ENCODE measurements at places on chromosomes 6 and 20.

DNA sequence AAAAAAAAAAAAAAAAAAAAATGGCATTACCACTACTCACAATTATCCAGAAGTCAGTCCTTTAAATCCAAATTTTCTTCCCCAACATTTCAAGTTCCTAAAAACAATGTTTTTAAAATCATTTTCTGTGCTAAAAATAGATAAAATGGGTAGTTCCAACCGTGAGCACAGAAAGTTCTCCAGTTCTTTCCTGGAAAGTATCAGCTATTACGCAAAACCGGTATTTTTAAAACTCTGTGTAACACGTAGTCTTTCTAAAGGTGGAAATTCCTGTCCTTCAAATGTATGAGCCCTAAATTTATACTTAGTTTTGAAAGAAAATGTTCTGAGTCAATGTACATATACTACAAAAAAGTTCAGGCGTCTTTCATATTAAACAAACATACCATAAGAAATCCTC is 83.5 kb upstream of the SCAF8 start:
- H3K27ac ChIP-seq = no peak overlapping the region
- no peak for DNase-seq
- no peaks in the 10 kb centered on the region for H3K4me1 ChIP-seq
- no peak overlapping the region for H3K4me3 ChIP-seq

- peak overlapping the region; percentile 55 for H3K4me3 ChIP-seq
- H3K36me3 ChIP-seq = no peaks in the 10 kb centered on the region
- H3K27me3 ChIP-seq = peaks cover 24% of the 10 kb centered on the region
- H3K4me1 ChIP-seq = no peaks in the 10 kb centered on the region
- peak; percentile 61 for DNase-seq
These were observed 3.8 kb downstream of the MTCL3 start for GRCh38 chr6:127515234-127515793.

DNA sequence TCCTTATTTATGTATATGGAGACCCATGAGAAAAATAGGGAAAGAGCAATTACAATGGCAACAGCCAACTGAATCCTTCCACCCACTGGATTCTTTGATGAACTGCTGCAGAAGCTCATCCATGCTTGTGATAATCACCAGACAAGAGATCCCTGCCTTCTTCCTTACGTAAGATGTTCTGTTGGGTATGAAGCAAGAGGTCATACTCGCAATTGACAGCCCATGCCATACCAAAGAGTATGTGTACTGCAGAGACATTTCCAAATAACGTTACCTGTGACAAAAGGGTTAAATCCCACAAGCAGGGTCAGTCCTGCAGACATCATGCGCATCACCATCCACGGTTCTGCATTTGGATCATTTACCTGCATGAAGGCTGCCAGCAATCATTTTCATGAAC is 27.8 kb downstream of the ELOVL5 start:
- H3K27ac ChIP-seq = no peak overlapping the region
- no peaks in the 10 kb centered on the region for H3K36me3 ChIP-seq
- H3K4me1 ChIP-seq = peaks cover 3% of the 10 kb centered on the region
- H3K4me3 ChIP-seq = no peak overlapping the region
- no peaks in the 10 kb centered on the region for H3K27me3 ChIP-seq
- no peak for DNase-seq

- no peaks in the 10 kb centered on the region for H3K4me1 ChIP-seq
- DNase-seq = no peak
- H3K4me3 ChIP-seq = no peak overlapping the region
These were observed 67.2 kb downstream of the DTNBP1 start for GRCh38 chr6:15595461-15596173.

DNA sequence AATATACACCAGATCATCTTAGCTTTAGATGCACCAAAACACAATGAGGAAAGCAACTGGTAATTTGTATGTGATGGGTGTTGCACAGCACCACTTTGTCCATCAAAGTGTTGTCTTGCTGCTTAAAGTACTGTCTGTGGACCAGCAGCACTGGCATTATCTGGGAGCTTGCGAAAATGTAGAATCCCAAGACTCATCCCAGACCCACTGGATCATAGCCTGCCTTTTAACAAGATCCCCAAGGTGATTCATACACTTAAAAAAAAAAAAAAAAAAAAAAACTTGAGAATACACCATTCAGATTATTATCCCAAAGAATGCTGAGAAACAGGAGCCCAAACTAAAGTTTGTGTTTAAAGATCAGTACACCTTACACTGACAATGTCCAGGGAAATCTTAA is 123.4 kb downstream of the TASP1 start:
- H3K27me3 ChIP-seq = no peaks in the 10 kb centered on the region
- DNase-seq = no peak
- H3K27ac ChIP-seq = no peak overlapping the region

DNA sequence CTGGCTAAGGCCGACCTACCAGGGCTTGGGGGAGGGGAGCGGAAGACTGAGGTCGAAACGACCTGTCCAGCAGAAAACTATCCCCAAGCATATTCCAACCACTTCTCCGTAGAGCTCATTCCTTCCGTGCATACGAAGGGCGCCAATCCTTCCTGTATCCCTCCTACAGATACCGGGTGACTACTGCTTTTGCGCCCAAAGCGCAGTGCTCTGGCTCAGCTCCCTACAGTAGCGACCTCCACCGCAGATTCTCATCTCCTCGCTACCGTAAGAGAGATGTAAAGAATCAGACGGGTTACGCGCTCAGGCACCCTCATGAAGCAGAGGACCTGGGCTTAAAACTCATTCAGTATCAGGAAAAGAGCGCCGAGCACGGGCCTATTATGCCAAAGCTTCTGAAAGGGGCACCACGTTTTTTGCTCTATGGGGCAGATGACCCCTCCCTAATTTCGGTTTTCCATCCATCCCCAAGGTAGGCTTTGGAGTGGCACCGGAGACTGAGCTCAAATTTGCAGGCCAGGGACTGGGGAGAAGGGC is 563 bp upstream of the NNAT start:
- no peaks in the 10 kb centered on the region for H3K27me3 ChIP-seq
- no peak overlapping the region for H3K4me3 ChIP-seq
- peaks cover 7% of the 10 kb centered on the region for H3K36me3 ChIP-seq
- H3K27ac ChIP-seq = no peak overlapping the region

DNA sequence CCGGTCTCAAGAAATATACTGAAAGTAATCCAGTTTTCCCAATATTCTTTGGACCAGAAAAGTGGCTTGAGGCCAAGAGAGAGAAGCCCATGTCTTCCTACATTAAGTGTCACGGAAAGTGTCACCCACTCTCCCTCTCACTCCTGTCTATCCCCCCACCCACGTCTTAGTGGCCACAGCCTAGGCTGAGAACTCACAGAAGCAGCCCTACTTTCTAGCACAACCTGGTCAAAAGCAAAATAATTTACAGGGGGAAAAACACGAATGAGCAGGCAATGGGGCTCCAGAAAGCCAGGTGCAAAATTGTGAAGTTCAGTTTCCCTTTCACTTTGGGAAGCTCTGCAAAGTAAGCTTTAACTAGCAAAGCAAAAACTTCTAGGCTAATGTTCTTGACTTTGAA is 118.0 kb downstream of the OPRM1 start:
- no peaks in the 10 kb centered on the region for H3K27me3 ChIP-seq
- no peaks in the 10 kb centered on the region for H3K36me3 ChIP-seq
- H3K4me3 ChIP-seq = no peak overlapping the region
- peaks cover 2% of the 10 kb centered on the region for H3K4me1 ChIP-seq
- H3K27ac ChIP-seq = peak overlapping the region; percentile 8

GRCh38 chr6:131231103-131231502 is 95.8 kb downstream of the AKAP7 start:
- H3K4me3 ChIP-seq = no peak overlapping the region
- no peaks in the 10 kb centered on the region for H3K4me1 ChIP-seq
- no peaks in the 10 kb centered on the region for H3K27me3 ChIP-seq
- no peak overlapping the region for H3K27ac ChIP-seq
- no peak for DNase-seq

- H3K4me3 ChIP-seq = no peak overlapping the region
- H3K27me3 ChIP-seq = peaks cover 21% of the 10 kb centered on the region
- H3K36me3 ChIP-seq = no peaks in the 10 kb centered on the region
These were observed 2.8 kb downstream of the SLC12A5 start for GRCh38 chr20:46031701-46032254.

- no peaks in the 10 kb centered on the region for H3K36me3 ChIP-seq
- no peak for DNase-seq
- no peaks in the 10 kb centered on the region for H3K27me3 ChIP-seq
- H3K27ac ChIP-seq = no peak overlapping the region
These were observed 54.6 kb upstream of the RIPOR2 start for GRCh38 chr6:24990236-24990845.

DNA sequence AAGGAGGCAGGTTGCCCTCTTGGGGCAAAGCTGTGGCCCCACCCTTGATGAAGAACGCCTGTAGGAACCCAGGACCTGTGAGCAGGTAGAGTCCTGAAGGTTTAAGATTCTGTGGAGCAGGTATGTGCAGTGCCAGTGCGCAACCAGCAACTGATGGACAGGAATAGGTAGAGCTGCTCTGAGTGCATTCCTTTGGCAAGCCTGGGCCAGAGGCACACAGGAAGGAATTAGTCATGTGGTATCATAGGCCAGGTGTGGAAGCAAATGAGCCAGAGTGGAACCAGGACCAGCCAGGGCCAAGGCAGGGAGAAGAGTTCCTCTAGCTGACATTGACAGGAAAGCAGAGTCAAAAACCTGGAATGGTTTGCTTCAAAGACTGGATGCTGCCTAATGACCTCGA is 1.4 kb upstream of the KHDC1 start:
- H3K36me3 ChIP-seq = no peaks in the 10 kb centered on the region
- H3K4me1 ChIP-seq = no peaks in the 10 kb centered on the region
- no peak for DNase-seq
- no peak overlapping the region for H3K4me3 ChIP-seq
- H3K27ac ChIP-seq = no peak overlapping the region

DNA sequence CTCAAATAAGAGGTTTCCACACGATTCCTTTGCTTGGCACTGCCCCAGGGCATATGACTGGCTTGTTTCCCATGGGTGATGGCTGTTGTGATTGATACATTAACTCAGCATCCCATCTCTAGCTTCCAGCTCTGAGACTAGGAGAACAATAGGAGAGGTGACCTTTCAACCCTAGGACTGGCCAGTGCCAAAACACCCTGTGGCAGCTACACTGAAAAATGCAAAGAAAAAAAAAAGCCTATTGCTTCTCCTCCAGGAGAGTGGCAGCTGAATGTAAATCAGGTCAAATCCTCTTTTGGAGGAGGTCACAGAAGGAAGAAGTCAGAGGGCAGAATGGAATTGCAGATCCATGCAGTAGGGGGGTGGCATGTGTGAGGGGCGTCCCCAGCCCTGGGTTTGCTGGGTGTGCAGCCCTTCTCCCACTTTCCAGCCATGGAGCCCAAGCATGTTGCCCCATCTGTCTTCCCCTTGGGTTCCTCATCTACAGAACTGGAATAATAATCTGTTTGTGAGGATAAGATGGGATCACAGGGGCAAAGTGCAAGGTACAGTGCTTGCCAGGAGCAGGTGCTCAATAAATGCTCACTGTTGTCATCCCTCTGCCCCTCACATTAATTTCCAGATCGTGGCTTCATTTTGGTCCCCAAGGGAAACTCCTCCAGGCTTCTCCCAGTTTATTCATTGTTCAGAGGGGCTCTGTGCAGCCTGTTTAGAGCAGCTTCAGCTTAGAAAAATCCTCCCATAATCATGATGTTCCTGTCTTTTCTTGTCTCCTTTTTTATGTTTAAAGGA is 245.0 kb upstream of the RIN2 start:
- DNase-seq = no peak
- no peaks in the 10 kb centered on the region for H3K27me3 ChIP-seq

- H3K36me3 ChIP-seq = peaks cover 13% of the 10 kb centered on the region
- no peaks in the 10 kb centered on the region for H3K27me3 ChIP-seq
- H3K27ac ChIP-seq = no peak overlapping the region
- peaks cover 10% of the 10 kb centered on the region for H3K4me1 ChIP-seq
- H3K4me3 ChIP-seq = no peak overlapping the region
These were observed 11.4 kb downstream of the PKIG start for GRCh38 chr20:44593751-44594150.

DNA sequence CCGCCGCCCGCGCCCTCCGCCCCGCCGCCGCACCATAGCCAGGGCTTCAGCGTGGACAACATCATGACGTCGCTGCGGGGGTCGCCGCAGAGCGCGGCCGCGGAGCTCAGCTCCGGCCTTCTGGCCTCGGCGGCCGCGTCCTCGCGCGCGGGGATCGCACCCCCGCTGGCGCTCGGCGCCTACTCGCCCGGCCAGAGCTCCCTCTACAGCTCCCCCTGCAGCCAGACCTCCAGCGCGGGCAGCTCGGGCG is 1.5 kb downstream of the FOXC1 start:
- H3K4me1 ChIP-seq = no peaks in the 10 kb centered on the region
- DNase-seq = peak; percentile 74
- peaks cover 15% of the 10 kb centered on the region for H3K27me3 ChIP-seq
- H3K4me3 ChIP-seq = no peak overlapping the region
- peaks cover 3% of the 10 kb centered on the region for H3K36me3 ChIP-seq
- peak overlapping the region; percentile 51 for H3K27ac ChIP-seq

Measured in kidney (tissue), 22 donors.